NCI-H1417 treated with DMSO at 0.1 percent for 48 hours (cell line): ENCODE measurements at places on chromosomes 12 and 14.

GRCh38 chr14:50338587-50338986 is 26.5 kb downstream of the DMAC2L start:
- no peak for DNase-seq

DNA sequence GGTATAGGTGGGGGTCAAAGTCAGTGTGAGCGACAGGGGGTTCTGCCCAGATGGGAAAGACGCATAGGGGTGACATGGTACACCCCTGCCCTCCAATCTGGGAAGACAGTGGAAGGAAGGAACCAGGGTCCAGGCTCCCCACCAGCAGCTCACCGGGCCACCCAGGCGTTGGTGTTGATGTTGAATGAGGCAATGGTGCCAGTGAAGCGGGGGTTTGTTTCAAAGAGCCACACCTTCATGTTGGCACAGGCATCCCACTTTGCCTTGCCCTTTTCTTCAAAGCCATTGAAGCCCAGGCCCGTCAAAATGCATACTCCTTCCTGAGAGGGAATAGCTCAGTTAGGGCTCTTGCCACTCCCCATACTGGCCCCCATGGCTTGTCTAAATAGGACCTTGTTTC is 7.5 kb downstream of the EMG1 start:
- DNase-seq = no peak

GRCh38 chr14:38207736-38208617 is at the start of gene SSTR1:
Gene SSTR1, plus strand, starts transcription at chr14:38207904. Its CDS starts 1,486 bp downstream, at chr14:38209390.
- no peak for DNase-seq

DNA sequence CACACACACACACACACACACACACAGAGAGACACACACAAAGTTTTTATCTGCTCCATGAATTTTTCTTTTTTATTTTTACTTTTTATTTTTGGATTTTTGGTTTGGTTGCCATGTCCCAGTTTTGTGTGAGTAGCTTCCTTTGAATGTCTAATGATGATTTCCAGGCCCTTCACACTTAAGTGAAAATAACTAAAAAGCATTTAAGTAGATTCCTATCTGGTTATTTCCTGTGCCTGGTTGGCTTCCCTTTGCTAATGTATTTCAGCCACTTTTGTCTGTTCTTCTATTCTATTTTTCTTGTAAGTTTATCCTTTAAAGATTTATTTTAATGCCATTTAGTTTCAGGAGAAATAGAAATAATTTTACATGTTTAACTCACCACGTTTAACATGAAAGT is 755.4 kb downstream of the SLC6A15 start:
- DNase-seq = no peak

DNA sequence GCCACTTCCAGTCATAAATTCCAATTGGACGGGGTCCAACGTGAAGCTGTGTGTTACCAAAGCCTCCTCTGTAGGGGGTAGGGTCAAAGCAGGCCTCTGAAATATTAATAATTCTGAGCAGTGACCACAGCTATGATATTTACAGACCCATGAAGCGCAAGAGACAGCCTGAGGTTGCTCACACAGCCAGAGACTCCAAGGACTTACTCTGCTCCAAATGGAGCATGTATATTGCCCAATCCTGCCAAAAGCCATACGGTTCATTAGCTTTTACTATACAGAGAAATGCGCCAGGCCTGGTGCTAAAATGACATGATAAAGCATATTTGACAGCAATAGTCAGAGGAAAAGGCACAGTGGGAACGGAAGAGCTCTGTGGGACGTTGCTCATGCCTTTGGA is 151.3 kb downstream of the PAH start:
- DNase-seq = no peak

- no peak for DNase-seq
Observed at GRCh38 chr12:123928274-123928865, 44.3 kb downstream of the CCDC92 start.
